ELR (cell line): ENCODE measurements at places on chromosomes 5 and 9.

- no peak for DNase-seq
Observed at GRCh38 chr9:19404283-19405075, 4.3 kb upstream of the ACER2 start.

DNA sequence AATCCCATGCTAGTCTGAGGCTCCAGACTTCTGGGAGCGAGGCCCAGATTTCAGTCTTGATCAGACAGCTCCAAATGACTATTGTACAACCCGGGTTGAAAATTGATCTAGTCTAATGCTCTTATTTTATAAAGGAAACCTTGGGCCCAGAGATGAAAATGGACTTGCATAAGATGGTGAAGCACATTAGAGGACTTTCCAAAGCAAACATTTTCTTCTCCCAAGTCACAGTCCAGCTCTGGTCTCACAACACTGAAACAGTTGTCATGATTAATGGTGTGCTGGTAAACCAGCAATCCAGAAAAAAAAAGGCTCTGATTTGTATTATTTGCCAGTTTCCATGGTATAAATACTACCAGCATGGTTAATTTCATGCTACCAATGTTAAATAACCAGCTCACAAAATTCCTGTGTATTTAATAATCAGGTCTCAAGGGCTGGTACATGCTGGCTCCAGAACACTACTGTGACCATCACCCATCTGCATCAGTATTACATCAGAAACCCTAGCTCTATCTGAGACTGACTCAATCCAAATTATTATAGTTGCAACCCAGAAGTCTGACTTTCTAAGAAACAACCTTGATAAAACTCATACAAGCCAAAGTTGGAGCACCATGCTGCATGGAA, 32.5 kb upstream of the ABLIM3 start:
- DNase-seq = no peak

DNA sequence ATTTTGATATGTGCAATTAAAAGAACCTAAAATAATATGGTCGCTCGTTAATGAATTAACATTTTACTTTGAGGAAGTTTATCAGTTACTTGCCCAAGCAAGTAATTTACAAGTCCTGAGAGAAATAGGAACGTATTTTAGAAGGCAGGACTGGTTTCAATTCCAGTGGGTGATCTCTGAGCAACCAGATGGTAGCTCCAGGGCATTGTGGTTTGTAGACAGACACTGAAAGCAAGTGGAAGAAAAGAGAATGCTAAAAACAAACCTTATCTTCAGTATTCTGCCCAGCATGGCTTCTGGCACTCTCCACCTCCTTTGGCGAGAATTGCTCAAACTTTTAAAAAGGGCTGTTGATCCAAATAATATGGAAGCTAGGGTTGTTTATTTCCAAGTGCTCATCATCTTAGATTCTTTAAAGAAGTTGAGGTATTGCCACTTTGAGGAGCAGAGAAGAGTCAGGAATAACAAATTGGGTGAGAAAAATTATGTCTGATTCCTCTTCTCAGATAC, 31.8 kb upstream of the ERAP2 start:
- DNase-seq = peak; percentile 35

- DNase-seq = peak; percentile 13
Observed at GRCh38 chr9:13109781-13110180, 169.7 kb downstream of the MPDZ start.

GRCh38 chr5:124330595-124331220, 415.7 kb downstream of the ZNF608 start:
- no peak for DNase-seq
